ENCODE measurements at places on chromosomes 7 and 10.

DNA sequence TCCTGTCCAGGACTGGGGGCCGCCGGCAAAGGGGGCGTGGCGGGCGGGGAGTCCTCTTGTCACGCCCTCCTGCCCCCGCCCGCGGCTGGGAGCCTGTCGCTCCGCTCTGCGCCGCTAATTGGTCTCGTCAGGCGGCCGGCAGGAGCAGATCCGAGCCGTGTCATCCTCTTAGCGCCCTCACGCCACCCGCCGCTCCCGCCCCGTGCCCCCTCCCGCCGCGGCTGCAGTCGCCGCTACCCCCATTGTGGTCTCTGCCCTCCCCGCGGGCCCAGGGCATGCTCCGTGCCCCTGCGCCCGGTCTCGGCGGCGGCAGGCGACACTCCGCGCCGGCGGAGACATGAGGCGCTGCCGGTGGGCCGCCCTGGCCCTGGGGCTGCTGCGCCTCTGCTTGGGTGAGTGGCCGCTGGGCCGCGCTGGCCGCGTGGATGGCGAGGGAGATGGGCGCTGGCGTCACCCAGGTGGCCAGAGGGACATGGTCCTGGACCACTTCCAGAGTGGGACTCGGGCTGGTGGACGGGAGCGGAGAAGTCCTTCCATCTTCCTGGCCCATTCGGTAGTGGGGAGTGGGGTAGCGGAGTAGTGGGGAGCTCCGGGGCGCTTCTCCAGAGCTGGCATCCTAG lies at the start of gene CDHR1:
Gene CDHR1, plus strand, starts transcription at position 114 of the 620 bp plus-strand sequence. Its CDS starts 224 bp downstream, at position 338.
- peak; percentile 21 for DNase-seq

DNA sequence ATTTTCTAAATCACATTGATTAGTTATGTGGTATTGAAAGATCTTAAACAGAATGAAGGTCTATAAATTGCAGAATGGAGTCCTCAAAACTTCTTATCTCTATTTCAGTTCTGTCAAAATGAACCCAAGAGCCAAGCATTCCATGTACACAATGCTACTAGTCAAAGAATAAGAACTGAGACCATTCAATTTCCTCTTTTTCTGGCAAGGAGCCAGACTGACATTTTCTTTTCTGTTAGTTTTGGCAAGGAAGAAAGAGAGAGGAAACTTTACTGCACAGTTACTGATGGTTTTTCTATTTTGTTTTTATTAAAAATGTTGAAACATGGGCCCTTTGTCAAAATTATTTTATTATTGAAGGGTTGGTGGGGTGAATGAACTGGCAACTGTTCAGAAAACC lies 181.8 kb upstream of the FERD3L start:
- DNase-seq = no peak

DNA sequence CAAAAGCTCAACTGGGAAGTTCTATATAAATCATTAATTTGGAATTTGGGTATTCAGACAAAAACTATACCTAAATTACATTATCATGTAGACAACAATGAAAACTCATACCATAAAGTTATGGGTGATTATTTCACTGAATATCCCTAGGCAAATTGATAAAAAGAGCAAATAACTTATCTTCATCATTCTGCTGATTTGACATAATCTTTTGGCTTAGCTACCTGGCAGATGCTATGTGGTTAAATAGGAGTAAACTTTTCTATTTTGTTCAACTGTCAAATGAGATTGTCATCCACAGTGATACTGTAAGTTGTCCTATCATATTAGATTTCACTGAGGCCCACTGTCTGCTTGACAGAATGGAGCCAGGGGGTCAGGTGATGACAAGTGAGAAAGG lies 148.9 kb upstream of the FEZF1 start:
- DNase-seq = no peak

DNA sequence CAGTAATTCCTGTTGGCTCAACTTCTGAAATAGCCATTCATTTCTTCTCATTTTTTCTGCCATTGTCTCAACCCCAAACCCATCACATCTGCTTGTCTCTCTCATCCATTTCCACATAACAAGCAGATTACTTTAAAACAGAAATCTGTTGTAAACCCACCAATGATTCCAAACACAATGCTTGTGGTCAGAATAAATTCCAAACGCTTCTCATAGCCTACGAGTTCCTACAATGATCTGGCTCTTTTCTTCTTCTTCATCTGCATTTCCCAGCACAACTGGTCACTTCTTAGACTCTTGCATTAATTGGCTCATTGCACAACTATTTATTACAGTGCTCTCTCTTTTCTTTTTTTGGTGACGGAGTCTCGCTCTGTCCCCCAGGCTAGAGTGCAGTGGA lies 364.1 kb downstream of the GATA3 start:
- no peak for DNase-seq

DNA sequence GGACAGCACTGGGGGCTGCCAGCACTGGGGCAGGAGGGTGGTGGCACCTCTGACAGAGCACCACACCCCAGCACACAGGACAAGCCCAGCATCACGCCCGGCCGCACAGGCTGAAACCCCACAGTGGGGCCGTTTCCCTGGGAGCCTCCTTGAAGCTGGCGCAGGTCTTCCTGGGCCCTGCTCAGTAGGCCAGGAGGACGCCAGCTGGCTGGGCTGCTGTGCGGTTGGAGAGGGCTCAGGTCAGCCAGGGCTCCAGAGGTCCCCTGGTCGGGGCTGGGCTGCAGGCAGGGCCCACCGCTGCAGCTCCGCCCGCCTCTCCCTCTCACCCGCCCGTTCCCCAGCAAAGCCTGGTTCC lies 137.3 kb downstream of the TCERG1L start:
- no peak for DNase-seq

- no peak for DNase-seq
These were observed 411.9 kb upstream of the KLF6 start for GRCh38 chr10:4196771-4197390.

GRCh38 chr7:156842317-156842716 lies 50.7 kb downstream of the LMBR1 start:
- DNase-seq = no peak
